ENCODE measurements at places on chromosomes 1 and 21.

DNA sequence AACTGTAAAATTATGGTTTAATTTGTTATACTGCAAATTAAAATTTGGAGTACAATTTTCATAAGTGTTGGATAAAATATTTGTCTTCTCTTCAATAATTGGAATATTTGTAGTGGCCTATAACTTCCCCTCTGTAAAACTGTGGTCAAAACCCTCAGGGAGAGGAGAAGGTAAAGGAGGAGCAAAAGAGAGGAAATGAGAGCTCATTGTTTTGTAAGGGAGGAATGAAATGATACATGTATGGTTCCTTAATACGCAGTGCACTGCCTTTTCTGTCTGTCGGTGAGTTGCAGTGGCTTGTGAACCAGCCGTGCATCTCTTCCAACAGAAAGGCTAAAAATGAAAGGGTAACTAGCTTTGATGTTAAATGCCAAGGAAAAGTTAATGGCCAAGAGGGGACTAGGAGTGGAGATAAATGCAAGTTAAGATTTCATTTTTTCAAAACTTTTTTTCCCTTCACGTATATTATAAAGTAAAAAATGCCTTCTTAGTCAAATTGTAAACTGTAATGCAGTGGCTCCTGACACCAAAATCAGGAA is 26.4 kb downstream of the LRRC8D start:
- no peak for DNase-seq

DNA sequence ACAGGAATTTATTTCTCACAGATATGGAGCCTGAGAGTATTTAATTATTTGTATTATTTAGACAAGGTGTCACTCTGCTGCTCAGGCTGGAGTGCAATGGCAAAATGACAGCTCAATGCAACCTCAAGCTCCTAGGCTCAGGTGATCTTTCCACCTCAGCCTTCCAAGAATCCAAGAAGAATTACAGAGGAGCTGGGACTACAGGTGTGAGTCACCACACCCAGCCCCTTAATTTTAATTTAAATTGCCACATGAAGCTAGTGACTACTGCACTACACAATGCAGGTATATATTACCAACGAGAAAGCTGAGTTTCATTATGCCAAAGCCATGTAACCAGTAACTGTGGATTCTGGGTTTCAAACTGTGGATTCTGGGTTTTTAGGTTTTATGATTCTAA is 2.1 kb downstream of the KHDC4 start:
- DNase-seq: no peak

DNA sequence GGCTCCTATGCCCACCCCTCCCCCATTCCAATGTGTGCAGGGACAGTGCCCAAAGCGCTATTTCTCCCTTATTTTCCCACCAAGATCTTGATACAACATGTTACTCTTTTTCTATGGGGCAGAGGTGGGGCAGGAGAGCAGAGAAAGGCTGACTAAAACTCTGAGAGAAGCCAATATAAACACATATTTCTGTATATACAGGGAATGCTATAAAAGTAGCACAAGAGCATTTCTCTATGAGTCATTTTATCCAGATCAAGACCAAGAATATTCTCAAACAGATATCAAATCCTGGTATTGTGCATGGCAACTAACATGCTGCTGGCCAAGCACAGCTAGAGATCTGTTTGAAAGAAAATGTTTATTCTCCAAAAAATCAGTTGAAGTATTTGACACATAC is 7.3 kb downstream of the WDR26 start:
- no peak for DNase-seq

DNA sequence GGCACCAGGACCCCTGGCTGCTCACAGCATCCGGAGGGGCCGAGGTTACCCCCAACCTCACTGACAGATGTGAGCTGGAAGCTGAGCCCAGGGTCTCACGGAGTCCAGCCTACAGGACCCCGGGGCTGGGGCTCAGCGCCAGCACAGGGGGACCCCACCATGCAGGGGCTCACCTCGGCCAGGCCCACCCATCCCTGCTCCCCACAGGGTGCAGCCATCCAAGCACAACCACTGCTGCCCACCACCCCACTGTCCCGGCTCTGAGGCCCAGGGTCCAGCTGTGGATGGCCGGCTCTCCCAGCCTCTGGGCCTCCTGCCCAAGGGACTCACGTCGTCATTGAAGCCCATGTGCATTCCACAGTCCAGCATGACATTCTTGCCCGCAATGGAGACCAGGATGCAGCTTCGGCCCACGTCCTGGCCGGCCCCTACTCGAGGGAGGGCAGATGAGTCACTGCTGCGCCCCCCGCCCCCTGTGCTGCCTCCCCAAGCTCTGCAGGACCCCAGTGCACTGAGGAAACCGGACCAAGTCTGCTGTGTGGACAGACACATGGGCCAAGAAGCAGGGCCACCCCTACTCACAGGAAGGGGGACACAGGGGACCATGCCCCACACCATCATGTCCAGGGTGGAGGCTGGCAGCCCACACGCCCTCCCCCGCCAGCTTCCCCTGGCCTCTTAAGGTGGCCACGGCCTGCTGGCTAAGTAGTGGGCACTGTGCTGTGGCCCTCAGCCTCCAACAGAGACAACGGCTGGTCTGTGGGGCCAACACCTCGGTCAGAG is 3.6 kb downstream of the INTS11 start:
- DNase-seq: no peak

DNA sequence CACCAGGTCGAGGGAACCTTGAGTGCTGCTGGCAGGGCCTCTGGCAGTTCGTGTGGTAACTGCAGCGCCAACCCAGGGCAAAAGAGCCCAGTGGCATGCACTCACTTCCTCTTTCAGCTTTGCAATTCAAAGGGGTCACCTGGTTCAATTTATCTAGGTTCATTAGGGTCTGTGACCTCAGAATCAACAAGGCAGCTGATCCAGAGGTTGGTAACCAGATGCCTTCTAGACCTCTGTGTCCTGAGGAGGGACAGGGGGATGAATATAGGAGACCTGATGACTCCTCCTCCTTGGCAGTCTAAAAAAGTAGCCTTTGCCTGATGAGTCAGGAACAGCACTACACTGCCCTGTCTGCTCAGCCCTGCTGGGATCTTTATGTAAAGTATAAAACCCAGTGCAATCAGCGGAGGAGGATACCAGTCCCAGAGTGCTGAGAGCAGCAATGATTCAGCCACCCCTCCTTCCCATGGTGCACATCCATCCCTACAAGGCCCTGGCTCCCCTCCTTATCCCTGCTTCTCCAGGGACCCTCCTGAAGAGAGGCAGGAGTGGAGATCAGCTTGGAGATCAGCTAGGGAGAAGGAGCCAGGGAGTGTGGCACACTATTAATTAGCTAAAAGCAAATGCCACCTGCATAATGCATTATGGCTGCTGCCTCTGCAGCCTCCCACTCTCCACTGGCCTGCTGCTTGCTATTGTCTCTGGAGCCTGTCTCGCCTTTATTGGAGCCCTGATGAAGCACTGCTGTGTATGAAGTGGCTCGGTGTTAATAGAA is 11.2 kb upstream of the FMOD start:
- DNase-seq: peak; percentile 73

- no peak for DNase-seq
Measured at GRCh38 chr1:37705399-37705798, 13.1 kb downstream of the CDCA8 start.

GRCh38 chr1:22296701-22297591 is 154.0 kb upstream of the WNT4 start:
- DNase-seq: no peak

DNA sequence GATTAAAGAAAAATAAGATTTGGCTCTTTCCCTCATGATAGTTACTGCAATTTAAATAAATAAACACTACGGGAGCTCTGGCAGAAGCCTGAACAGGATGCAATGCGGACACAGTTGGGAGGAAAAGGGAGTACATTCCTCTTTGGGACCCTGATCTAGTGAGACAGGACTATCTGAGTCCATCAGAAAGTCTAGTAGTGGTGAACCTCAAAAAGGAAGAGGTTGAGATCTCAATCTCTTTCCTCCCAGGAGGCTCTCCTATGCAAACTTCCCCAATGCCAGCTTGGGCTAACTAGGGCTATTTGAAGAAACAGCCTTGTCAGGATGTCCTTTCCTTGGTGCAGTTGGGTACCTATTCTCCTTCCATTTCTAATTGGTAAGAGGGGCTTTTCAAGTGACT is 4.9 kb upstream of the ABCD3 start:
- no peak for DNase-seq

DNA sequence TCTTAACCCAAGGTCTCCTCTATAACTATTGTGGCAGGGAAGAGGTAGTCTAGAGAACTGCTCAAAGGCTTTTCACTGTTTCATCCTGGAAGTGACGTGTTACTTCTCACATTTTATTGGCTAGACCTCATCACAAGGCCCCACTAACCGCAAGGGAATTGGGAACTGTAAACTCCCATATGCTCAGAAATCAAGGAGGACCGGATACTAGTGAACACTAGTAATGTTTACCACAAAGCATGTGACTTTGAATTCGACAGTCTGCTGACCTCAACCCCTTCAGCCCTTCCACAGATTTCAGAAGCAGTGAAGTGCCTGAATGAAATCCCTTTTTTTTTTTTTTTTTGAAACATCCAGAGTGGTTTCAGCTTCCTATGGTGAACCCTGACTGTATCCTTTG is 3.4 kb upstream of the EEIG2 start:
- DNase-seq: no peak

- no peak for DNase-seq
Measured at GRCh38 chr1:227066999-227067398, 126.9 kb downstream of the COQ8A start.

DNA sequence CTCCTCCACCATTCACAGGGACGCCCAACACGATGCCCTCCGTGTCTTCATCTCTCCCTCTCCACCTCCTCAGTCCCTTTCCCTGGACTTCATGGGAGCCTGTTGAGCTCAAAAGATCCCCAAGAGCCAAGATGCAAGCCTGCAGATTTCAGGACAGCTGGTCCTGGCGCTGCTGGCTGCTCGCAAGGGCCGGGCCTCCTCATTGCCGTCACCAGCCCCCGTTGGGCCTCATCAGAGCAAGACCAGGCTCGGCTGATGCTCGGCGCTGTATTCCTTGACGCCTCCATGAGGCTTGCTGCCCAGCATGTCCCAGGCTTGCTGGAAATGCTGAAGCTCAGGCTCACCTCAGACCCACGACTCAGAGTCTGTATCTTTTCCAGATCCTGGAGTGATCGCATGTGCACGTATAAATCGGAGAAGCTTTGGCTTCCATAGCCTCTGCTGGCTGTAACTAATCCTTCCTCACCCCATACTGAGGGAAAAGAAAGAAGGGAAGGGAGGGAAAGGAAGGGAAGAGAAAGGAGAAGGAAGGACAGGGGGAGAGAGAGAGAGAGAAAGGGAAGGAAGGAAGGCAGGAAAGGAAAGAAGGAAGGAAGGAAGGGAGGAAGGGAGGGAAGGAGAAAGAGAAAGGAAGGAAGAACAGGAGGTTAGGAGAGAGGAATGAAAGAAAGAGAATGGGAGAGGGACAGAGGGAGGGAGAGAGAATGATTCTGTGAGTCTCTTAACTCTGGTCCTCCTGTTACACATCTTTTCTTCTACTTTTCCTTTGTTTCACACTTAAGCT is 94.6 kb downstream of the KCNJ15 start:
- no peak for DNase-seq

DNA sequence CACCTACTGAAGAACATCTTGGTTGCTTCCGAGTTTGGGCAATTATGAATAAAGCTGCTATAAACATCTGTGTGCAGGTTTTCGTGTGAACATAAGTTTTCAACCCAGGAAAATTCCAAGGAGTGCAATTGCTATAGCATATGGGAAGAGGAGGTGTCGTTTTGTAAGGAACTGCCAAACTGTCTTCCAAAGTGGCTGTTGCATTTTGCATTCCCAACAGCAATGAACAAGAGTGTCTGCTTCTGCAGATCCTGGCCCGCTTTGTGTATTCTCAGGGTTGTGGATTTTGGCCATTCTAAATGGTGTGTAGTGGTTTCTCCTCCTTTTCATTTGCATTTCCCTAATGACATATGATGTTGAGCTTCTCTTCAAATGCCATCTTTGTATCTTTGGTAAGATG is 23.8 kb downstream of the GNG4 start:
- DNase-seq: no peak

DNA sequence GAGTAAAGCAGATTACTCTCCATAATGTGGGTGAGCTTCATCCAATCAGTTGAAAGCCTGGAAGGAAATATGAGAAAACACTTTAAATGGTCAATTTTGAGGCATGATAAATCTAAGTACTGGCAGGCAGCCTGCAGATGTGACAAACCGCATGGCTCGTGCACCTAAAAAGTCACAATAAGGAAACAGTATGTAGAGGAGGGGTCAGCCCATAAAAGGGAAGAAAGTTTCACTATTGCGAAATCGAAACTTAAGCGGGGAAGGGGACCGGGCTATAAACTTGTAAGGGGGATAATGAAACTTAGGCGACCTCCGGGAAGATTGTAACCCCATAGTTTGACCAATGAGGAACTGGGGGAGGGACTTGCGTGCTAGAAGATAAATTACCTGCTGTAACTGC is 109.8 kb downstream of the PLPPR4 start:
- no peak for DNase-seq

DNA sequence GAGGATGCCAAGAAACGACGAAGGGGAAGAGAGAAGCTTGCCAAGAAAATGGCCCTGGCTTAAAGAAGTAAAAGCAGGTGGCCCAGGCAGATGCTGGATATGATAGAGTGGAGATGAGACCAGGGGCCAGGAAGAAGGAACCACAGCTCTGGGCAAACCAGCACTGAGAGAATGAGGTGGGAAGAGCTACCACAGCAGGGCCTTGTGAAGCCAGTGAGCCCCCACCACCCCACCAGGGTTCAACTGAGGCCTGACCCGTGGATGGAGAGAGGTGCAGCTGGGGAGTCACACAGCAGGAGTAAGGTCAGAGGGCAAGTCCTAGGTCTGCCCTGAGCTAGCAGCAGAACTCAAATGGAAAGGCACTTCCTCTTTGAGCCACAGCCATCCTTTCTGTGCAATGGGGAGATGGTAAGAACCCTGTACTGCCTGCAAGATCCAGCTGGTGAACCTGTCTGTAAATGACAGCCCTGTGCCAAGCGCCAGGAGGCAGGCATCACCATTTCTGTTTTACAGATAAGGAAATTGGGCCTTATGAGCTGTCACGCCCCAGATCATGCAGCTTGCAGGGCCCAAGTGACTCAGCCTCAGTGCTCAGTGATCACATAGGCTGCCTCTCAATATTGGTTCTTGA is 8.5 kb downstream of the SH3BGRL3 start:
- DNase-seq: no peak

- DNase-seq: no peak
Measured at GRCh38 chr21:36959020-36959835, 7.2 kb downstream of the HLCS start.

DNA sequence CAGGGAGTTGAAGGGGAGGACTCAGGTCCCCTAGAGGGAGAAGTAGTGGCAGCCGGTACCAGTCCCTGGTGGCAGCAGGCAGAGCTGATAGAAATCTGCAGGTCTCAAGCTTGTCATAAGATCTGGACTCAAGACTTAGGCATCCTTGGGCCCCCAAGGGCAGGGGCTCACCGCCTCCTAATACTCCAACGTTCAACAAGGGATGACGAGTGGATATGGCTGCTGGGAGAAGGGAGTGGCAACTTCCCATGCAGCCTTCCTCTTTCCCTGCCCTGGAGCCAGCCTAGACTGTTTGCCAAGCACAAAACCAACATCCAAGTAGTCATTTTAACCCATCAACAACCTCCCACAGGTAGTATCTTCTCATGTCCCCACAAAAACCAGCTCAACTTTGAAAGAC is 6.9 kb downstream of the TRABD2B start:
- DNase-seq: no peak

- no peak for DNase-seq
Measured at GRCh38 chr1:54894271-54894670, 7.3 kb upstream of the DHCR24 start.

- DNase-seq: no peak
Measured at GRCh38 chr1:115325874-115326273, 12.2 kb downstream of the NGF start.

Data from NCI-H1092 (cell line).